ENCODE measurements at places on chromosomes 6 and 20. TPM values are rescaled to one million over a fixed set of nuclear protein-coding genes. Genes with fewer than 3 reads are reported as not detected.

DNA sequence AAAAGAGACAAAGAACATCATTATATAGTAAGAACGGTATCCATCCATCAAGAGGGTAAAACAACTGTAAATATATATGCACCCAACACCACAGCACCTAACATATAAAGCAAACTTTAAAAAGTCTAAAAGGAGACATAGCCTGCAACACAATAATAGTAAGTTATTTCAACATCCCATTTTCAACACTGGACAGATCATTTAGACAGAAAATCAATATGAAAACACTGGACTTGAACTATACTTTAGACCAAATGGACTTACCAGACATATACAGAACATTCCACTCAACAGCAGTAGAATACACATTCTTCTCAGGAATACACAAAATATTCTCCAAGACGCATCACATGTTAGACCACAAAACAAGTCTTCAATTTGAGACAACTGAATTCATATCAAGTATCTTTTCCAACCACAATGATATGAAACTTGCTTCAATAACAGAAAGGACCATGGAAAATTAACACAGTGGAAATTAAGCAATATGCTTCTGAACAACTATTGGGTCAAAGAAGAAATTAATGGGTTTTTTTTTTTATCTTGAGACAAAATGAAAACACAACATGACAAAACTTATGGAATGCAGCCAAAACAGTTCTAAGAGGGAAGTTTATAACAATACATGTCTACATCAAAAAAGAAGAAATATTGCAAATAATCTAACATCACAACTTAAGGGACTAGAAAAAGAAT is 23.9 kb upstream of the ASF1A start:
- peak; percentile 17 for DNase-seq

DNA sequence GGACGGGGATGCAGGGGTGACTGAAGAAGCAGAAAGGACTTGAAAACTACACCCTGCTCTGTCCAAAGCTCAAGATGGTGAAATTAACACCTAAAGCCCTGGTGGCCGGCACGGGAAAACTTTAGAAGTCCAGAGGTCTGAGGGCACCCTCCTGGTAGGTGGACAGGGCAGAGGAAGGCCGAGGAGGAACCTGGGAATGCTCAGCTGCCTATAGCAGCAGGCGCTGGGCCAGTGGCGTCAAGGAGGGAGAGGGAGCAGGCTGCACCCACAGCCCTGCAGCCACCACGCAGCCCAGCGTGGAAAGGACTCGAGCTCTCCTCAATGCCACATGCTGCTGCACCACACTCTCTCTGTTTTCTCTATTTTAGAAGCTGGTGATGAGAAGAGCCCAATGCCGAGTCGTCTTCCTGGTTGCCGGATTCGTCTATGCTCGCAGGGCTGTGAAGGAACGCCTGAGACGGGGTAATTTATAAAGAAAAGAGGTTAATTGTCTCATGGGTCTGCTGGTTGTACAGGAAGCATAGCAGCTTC is 248.3 kb upstream of the AFDN start:
- no peak for DNase-seq

- DNase-seq = no peak
Observed at GRCh38 chr20:56345911-56346310, 12.9 kb upstream of the FAM210B start.

- DNase-seq = no peak
Observed at GRCh38 chr6:159837511-159837910, 37.4 kb downstream of the PNLDC1 start.

Gene OPN5
- not detected for total RNA-seq

Gene SLC17A3
- total RNA-seq = not detected

Gene PSMB9
- 339 TPM for total RNA-seq
